ENCODE measurements at places on chromosomes 7 and 10.
A peak's percentile ranks its signal among the peaks of the same experiment; 100 is the strongest.

- DNase-seq, result no peak
Measured at GRCh38 chr7:84060000-84060399, 134.6 kb downstream of the SEMA3A start.

DNA sequence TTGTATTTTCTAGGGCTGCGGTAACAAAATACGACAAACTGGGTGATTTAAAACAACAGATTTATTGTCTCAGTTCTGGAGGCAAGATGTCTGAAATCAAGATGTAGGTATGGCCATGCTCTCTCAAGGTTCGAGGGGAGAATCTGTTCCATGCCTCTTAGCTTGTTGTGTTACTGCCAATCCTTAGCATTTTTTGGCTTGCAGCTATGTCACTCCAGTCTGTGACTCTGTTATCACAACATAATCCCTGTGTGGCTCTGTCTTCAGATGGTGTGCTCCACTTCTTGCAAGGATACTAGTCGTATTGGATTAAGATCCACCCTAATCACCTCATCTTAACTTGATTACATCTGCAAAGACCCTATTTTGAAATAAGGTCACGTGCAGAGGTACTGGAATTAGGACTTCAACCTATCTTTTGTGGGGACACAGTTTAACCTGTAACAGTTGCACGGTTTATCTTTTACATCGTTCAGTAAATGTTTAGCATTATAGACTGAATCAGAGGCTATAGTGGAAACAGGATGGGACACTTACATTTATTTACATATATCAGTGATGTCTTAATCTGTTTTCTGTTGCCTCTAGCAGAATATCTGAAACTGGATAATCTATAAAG is 3.1 kb downstream of the C1GALT1 start:
- no peak for DNase-seq

DNA sequence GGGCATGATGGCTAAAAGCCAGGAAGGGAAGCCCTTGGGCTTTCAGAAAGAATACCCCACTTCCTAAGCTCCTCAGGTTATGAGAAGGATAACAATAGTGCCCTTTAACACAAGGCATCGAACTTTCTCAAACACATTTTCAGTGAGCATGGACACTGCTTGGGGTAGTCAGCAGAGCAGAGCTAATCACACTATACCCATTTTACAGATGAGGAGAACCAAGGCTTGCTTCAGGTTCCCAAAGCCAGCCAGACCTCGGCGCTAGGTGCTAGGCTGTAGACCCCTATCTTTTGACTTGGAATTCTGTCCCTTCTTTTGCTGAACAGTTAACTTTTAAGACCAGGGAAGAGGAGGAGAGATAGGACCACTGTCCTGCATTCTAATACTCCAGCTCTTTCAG is 1.8 kb downstream of the NEURL1 start:
- no peak for DNase-seq

DNA sequence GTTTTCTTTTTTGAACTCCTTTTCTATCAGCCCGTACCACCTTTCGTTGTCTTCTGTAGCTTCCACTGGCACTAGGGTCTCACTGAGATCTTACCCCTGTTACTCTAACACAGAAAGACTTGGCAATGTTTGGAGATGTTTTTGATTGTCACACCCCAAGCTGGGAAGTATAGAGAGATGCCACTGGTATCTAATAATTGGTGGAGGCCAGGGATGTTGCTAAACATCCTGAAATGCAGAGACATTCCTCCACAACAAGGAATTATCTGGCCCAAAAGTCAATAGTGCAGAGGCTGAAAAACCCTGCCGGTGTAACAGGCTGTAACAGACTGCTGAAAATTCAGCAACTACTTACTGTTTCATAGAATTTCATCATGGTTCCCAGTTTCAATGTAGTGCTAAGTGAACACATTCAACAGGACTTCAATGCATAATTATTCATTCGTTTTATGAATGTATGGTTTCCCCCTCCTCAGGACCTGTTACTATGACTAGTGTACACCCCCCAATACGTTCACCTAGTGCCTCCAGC is 115.9 kb downstream of the TRIM24 start:
- no peak for DNase-seq

- DNase-seq, result no peak
Measured at GRCh38 chr10:76034353-76035205, 603.2 kb downstream of the LRMDA start.

DNA sequence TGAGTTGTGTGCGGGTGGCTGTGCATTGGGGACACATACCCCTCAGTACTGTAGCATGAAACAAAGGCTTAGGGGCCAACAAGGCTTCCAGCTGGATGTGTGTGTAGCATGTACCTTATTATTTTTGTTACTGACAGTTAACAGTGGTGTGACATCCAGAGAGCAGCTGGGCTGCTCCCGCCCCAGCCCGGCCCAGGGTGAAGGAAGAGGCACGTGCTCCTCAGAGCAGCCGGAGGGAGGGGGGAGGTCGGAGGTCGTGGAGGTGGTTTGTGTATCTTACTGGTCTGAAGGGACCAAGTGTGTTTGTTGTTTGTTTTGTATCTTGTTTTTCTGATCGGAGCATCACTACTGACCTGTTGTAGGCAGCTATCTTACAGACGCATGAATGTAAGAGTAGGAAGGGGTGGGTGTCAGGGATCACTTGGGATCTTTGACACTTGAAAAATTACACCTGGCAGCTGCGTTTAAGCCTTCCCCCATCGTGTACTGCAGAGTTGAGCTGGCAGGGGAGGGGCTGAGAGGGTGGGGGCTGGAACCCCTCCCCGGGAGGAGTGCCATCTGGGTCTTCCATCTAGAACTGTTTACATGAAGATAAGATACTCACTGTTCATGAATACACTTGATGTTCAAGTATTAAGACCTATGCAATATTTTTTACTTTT is 1.8 kb downstream of the DDIT4 start:
- DNase-seq, result no peak

GRCh38 chr7:16891874-16892643 is 10.3 kb upstream of the AGR3 start:
- DNase-seq, result no peak

DNA sequence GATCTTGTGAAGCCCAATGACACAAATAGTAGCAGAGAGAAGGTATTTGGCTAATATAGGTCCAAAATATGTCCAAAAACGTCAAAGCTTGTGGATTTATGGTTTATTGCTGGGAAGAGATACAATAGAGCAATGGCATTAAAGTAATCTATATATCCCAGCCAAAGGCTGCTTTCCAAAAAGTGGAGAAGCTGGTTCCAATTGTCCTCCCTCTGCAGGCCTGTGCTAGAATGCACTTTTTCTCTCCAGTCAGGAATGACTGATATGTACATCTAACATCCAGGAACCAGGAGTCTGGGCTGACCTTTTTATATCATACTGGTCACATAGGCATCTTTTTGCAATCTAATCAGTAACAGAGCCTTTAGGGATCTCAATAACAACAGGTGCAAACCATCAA is 167.1 kb upstream of the FAM3C start:
- DNase-seq, result no peak

DNA sequence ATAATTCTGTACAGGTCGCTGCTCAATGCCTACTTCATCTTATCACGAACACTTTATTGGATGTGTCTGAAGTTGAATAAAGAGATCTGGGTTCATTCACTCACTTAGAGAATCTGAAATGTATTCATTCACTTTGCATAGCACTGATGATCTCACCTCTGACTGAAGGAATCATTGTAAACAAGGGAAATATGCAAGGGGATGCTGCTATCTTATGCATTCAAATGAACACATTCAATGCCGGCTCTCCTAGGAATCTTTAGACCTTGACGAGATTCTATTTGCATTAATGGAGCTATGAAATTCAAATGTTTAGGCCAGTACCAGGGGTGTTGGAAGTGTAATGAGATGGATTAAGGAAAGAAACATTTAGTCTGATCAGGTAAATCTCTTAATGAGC is 200.6 kb upstream of the COBL start:
- no peak for DNase-seq

- DNase-seq, result no peak
Measured at GRCh38 chr10:3792710-3793219, 7.8 kb upstream of the KLF6 start.

- no peak for DNase-seq
Measured at GRCh38 chr10:59011972-59012632, 164.3 kb upstream of the PHYHIPL start.

GRCh38 chr7:20329389-20330238 is 1.1 kb upstream of the ITGB8 start:
- peak; percentile 79 for DNase-seq
